Central memory CD4-positive, alpha-beta T cell (primary cell): ENCODE measurements at places on chromosomes 7 and 10.

DNA sequence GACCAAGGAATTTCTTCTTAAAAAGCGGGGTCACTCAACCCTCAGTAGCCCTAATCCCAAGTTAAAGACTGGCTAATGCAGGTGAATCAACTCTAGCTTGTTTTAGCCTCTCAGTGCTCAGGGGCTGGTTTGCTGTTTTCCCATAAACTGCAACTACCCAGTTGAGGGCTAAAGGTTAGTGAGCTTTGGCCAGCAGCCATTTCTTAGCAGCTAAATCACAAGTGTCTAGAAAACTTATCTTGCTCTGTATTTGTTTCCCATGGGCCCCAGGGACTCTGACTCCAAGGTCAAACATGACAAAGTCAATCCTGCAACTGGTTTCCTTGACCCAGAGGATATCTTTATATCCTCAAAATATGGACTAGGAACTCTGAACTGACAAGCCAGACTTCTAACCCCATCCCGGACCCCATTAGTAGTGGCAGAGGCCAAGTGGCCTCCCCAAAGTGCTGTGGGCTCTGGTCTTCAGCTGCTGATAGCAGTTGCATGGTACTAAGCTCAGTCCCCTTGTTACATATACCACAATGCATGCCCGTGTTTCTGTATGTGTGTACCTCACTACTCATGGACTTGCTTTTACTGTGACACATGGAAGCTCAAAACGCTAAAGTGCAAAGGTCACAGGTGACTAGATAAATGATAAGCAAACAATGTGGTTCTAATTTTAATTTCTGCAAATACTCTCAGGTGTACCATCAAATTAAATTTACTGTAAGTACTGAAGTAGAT is 793.0 kb upstream of the IGFBP3 start:
- DNase-seq: no peak

DNA sequence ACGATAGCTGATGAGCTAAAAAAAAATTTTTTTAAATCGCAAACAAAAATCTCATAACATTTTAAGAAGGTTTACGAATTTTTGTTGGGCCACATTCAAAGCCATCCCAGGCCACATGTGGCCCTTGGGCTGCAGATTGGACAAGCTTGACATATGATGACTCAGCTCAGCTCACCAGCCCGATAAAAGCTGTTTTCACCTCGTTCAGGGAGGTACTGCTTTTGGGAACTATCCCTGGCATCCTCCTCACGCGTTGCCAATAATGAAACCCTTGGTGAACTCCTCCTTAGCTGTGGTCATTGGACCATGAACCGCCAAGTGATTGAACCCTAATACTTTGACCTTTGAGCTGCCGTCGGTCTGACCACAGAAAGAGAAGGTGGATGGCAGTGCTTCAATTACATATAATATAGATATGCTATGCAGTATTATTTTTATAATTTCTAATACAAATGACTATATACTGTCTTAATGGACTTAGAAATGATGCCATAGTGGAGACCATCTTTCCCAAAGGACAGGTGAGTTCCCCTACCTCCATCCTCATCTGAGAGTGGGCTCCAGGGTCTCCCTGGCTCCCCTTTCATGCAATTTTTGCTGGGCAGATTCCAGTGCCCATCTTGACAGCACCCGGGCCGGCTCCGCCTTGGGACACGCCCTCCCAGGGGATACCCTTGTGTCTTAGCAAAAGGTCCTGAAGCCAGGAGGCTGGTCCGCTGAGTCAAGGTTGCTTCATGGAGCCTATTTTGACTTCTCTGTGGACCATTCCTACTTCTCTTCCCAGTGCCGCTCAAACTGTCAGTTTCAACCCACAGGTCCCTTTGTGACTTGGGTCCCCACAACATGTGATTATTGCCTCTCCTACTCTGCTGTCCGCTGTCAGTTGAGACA is 707.2 kb downstream of the PARD3 start:
- no peak for DNase-seq

DNA sequence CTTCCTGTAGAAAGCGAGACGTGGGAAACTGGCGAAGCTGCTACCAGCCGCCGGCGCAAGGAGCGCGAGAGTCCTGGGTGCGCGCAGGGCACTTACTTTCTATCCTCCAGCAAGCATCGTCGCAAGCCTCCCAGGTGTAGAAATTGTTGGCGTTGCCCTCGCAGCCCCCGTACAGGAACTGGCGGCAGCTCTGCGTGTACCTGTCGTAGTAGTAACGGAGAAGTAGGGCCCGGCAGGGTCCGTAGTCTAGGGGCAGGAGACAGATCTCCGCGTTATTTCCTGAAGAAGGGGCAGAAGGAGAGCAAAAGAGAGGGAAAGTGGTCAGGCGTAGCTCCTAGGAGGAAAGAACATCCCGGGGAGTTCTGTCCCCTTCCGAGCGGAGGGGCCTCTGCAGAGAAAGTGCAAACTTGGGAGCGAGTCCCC is 501 bp downstream of the TFPI2 start:
- no peak for DNase-seq

GRCh38 chr7:128052404-128052803 is 21.2 kb upstream of the LRRC4 start:
- no peak for DNase-seq

GRCh38 chr7:6232116-6232515 is 40.3 kb downstream of the CYTH3 start:
- DNase-seq: no peak

DNA sequence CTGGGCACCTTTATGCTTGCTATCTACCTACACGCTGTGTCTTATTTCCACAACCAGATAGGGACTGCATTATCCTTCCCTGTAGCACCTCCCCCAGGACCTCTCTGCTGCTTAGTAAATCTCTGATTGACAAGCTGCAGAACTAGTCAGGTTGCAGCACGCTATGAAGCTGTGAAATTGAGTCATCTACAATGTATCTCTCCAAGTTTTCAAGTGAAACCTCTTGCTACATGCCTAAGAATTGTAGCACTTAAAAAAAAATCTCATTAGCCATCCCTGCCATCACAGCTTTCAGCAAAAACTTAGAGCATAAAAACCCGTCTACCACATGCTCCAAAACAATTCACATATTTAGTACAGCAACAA is 69.7 kb upstream of the FGFR2 start:
- no peak for DNase-seq

DNA sequence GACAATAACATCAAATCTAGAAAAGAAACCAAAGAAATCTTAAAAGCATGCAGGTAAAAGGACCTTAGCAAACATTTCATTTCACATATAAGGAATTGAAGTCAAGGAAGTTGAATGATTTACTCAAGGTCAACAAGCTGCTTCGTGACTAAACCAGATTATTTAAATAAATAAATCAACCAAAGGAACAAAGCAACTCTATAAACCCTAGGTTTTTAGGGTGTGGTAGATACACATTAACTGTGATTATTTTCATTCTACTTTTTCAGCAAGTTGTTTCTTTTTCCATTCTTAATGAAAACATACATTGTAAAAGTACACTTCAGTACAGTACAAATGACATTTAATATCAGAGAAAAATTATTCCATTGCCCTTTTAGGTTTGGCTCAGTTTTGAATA is 382.0 kb upstream of the STEAP1 start:
- DNase-seq: no peak

DNA sequence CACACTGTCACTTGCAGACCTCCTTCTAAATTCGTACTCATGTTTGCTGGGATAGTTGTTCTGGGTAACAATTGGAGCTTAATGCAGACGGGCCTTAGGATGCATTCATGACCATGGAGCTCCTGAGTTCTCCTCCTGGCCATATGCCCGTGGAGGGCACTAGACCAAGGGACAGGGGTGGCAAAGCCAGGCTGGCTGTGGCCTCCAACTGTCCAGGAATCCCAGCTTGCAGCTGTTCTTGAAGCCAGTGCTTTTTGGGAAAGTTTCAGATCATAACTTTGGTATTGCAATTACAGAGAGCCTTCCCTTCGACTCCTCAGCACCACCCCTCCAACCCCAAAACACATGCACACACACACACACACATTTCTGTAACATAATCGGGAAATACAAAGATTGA is 30.6 kb downstream of the ANTXRL start:
- no peak for DNase-seq

GRCh38 chr10:102396317-102396650 is 779 bp downstream of the NFKB2 start:
- DNase-seq: no peak

- DNase-seq: no peak
These were observed 2.5 kb downstream of the PRR15 start for GRCh38 chr7:29565982-29566746.

GRCh38 chr7:93054975-93055374 is 62.8 kb downstream of the SAMD9 start:
- DNase-seq: no peak

DNA sequence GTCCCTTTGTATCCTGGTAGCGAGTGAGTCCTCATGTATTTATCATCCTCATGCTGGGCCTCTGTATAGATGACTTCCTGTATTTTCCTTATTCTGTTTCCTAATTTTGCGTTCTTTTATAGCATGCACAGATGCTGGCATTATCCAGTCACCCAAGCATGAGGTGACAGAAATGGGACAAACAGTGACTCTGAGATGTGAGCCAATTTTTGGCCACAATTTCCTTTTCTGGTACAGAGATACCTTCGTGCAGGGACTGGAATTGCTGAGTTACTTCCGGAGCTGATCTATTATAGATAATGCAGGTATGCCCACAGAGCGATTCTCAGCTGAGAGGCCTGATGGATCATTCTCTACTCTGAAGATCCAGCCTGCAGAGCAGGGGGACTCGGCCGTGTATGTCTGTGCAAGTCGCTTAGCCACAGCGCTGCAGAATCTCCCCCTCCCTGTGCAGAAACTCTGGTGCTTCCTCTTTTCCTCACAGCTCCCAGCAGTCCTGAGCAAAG is 183.1 kb upstream of the PRSS58 start:
- peak; percentile 28 for DNase-seq

GRCh38 chr7:110095372-110096052 is 995.4 kb upstream of the LRRN3 start:
- no peak for DNase-seq

DNA sequence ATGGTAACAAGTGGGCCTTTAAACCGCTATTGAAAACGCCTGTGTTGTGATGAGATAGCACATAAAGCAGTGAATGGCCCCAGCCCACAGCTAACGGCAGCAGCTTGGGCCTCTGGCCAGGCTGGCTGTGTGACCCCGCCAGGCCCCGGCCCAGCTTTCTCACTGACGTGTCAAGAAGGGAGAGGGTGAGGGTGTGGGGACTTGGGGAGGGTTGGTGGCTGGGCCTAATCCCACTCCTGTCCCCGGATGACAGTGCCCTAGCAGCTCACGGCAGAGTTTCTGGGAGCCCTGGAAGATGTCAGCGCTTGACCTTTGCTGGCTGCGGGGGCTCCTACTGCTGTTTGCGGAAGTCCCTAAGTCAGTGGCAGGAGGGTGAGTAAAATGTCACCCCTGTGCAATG is 88.9 kb upstream of the SHH start:
- no peak for DNase-seq

DNA sequence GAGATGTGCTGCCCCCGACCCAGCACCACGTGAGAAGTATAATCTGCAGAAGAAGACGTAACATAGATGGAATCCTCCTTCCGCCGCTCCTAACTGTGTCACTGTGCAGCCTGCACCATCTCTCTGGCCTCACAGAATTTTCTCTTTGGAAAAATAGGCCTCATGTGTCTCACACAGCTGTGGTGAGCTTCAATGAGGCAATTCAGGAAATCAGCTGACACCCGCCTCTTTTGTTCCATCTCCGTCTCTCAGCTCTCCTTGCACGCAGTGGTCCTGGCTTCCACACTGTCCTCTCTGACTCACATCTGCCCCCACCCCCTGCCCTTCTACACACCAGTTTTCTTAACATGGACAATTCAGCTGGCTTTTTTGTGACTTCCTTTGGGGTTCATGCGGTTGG is 7.2 kb downstream of the C10orf90 start:
- DNase-seq: peak; percentile 9

- no peak for DNase-seq
These were observed 277.6 kb downstream of the REEP3 start for GRCh38 chr10:63798599-63799498.

DNA sequence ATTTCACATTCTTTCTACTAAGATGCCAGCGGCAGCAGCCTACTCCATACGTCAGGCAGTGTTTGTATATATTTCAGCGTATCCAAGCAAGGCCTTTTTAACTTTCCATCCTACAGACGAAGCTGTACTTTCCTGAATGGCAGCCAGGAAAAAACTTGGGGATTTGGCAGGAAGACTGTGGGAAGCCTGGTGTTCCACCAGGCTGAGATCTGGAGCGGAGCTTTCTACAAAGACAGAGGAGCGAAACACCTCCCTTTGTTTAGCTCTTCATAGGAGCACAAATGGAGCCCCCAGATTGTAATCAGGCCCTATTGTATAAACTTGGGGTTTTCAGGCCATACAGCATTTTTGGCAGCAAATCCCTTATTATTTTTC is 143.8 kb downstream of the TES start:
- DNase-seq: no peak

DNA sequence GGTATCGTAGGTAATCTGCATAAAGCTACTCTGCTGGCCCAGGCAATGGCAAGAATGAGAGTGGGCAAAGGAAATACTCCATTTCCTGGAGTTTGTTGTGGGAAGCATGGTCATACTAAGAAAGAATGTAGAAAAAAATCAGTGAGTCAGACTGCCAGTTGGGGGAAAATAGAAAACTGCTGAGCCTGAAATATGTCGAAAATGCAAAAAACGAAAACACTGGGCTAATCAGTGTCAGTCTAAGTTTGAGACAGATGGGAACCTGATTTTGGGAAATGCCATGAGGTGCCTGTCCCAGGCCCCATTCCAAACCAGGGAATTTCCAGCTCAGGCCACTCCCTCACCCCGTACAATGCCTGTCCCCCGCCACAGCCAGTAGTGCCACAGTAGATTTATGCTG is 150.0 kb downstream of the ZNF33B start:
- no peak for DNase-seq

- no peak for DNase-seq
These were observed at the start of gene TMEM72 for GRCh38 chr10:44911081-44911540. Gene TMEM72, plus strand, starts transcription at chr10:44911337. Its CDS starts 176 bp downstream, at chr10:44911513.

DNA sequence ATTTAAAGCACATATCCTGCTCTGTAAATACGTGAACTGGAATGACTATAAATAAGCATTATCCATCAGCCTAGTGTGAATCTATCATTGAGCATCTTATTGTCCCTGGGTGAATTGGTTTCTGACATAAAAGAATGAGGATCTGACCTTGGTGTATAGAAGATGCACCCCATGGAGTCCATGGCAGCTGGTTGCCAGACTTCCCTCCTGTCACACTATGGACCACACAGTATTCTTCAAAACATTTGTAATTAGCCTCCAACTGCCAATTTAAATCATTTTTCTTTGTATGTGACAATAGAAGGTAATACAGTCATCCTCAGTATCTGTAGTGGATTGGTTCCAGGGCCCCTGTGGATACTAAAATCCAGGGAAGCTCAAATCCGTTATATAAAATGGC is 238.1 kb upstream of the ZWINT start:
- no peak for DNase-seq
